ENCODE measurements at places on chromosomes 3 and 15.

DNA sequence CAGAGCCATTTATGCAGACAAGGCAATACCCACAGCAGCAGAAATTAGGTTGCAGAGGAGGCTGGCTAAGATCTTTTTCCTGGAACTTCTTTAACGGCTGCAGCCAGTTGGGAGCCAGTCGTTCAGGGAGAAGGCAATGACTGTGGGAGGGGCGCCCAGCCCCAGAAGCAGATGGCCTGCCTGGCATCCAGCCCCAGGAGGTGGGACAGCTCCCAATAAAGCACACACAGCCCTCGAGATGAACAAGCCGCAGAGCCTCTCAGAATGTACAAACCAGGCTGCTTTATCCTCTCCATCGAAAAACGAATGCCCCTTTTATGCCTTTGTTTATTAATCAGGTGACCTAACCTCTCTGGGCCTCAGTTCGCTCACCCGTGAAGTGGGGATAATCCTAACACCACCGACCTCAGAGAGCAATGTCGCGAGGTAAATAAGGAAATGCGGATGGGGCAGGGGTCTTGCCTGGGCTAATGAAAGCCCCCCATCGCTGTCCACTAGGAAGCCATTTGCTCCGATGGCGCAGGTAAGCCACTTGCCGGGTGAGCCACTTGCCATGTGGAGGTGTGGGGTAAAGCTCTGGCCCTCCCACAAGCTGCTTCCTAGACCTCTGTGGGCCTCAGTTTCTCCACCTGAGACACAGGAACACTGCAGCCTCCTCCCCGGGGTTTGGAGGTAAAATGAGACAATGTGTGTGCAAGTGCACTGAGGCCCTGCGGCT is 35.8 kb downstream of the MGLL start:
- no peak for DNase-seq

- peak; percentile 43 for DNase-seq
Observed at GRCh38 chr15:24955531-24955921, 739 bp downstream of the SNRPN start.

DNA sequence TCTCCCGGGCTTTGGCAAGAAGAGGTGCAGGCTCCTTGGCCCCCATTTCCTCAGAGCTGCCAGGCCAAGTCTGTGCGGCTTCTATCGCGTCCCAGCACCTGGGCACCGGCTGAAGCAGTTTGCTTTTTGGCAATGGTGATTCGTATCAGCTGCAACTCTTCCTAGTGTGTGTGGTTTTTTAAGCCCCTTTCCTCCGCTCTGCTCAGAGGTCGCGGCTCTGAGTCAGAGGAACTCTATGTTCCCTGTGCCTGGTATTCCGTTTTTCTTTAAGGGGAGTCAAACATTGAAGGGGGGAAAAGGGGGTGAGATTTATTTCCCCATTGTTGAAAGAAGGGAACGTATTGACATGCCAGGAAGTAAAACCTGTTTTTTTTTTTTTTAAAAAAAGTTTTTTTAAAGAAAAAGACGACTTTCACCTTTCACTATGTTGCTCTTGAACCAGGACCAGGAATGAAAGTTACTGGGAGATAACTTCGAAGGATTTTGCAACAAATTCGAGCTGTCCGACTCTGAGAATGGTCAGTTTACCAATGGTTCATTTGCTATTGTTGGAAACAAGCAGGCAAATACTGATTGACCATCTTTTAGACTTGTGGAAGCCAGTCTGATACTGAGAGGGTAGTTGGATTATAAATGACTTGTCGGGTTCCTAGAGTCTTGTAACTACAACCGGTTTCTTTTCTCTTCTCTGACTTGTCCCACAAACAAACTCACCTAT is 1.1 kb downstream of the ARMC8 start:
- DNase-seq, result no peak

DNA sequence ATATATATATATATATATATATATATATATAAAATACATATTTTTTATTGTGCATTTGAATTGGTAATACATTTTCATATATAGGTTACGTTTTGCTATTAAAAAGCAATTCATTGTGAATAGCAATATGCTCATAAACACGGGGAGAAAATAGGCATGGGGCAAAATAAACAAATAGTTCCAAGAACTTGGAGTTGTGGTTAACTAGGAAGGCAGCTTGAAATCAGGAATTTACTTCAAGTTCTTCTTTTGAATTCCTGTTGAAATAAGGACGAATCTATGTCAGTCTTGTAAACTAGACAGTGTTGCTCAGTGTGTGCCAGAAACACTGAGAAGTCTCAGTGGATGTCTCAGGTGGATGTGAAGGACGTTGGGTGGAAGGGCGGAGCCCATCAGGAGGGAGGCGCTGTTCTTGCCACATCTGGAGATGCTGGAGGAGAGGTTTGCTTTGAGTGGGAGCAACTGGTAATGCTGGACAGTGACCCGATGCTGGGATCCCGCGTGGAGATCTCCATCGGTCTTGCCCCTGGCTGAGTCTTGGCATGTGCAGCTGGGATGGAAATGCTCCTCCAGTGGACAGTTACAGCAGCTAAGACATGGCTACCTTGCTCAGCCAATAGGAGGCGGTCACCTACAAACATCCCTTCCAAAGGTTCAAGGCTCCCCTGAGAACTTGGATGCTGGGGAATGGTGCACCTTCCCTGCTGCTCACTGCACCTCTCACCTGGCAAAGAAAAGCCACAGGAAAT is 2.5 kb downstream of the IL16 start:
- no peak for DNase-seq

DNA sequence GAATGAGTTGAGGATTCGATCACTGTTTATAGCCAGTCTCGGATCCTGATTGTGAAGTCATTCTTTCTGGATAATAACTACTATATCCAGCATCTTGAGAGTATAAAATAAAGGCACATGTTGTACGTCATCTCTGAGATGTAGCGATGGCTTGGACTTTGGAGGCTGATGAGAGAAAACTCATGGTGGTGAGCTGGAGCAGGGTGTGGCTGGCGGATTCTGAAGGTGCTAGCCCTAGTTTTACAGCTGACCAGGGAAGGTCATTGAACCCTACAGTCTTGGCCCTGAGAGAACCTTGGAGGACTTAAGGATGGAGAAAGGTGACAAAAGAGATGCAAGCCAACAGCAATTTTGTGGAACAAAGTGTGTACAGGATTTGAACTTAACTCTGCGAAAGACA is 153.8 kb downstream of the IGF1R start:
- DNase-seq, result no peak

GRCh38 chr15:101611007-101611406 is 41.2 kb downstream of the TM2D3 start:
- DNase-seq, result no peak

- no peak for DNase-seq
Observed at GRCh38 chr3:114608293-114608692, 314.5 kb downstream of the TIGIT start.

- no peak for DNase-seq
Observed at GRCh38 chr3:102104033-102104432, 254.7 kb downstream of the NFKBIZ start.

DNA sequence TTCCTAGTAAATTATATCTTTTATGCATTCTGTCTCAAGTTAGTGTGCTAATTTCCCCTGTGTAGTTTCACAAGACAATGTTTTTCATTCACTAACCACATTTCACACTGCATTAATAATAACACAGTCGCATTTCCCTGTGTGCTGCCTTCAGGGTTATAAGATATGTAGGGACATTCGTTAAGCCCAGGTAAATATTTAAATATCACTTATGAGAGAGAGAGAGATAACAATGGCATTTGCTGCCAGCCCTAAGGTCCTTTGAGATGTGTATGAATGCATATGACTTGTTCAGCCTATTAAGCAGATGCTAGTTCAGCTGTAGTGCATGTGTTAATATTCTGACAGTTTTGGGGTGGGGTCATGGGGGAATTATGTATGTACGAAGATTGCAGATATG is 876.7 kb downstream of the NAALADL2 start:
- no peak for DNase-seq

GRCh38 chr3:69888943-69889315 is 110.6 kb upstream of the SAMMSON start:
- DNase-seq, result no peak

Data from ecto neural progenitor cell (in vitro differentiated cells).